Stimulated activated CD8-positive, alpha-beta memory T cell treated with anti-CD3 and anti-CD28 coated beads, Interleukin-4, amount 100 ng/mL, for 4 hours (primary cell): ENCODE measurements at places on chromosomes 16 and 17.

DNA sequence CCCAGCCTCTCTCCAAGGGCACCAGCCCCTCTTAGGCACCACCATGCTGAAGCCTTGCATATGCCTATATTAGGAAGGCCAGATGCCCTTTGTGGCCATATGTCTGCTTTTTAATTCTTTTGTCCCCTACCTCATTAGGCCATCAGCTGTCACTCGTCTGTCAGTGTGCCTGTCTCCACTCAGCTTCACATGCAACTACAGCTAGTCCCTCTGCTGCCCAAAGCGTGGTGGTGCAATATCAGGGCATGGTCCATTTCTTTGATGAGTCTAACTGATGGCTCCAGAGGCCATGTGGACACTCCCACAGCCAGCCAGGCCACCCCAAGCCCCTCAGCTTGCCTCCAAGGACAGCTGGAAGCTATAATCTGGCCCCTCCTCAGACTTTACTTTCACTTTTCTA lies 36.3 kb downstream of the MYO18A start:
- no peak for DNase-seq

DNA sequence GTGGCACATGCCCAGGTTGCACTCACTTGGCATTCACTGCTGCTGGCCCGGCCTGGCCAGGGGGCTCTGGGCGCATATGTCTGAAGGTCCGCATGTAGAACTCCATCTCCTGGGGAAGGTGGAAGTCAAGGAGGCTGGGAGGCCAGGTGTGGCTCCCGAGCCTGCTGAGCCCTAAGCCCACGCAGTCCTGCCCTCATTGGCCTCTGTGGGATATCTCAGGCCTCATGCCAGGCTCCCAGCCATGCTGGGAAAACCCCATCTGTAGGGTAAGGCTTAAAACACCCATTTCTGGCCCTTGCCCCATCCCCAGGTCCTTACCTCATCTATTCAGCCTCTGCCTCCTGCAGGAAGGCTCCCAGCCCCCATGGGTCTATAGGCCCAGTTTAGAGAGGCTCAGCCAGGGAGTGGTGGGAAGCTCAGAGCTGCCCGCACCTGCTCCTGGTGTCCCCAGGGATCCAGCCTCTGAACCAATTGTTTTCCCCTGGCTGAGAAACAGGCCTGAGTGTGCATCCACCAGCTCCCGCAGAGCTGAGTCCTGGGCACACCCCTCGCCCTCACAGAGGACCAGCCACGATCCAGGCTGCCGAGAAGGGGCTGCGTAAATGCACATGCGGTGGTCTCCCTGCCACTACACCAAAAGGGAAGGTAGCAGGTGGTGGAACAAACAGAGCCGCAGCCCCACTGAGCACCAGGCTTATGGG lies 2.3 kb upstream of the TPPP3 start:
- no peak for DNase-seq

DNA sequence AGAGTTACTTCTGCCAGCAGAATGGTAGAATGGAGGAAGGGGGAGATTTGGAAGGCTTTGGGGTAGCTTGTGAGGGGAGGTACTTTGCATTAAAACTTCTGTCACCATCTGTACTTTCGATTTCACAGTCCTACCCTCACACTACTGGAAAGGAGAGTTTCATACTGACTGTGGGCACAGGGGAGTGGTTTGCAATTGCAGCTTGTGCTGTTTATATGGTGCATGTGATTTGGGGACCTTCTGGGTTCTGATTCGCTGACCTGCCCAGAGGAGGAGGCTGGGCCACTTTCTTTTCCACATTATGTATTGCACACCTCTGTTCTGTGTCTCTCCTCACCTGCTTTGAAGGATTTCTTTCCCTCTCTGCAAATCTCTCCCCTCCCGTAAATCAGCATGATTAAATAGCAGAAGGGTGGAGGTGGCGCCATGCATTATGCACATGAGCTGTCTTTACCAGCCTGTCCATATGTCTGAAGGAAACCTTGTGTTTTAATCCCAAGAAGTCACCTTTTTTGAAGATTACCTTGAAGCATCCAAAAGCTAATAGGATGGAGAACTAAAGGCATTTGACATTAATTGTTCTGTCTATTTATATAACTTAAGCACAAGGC lies 90.9 kb downstream of the RBFOX1 start:
- DNase-seq, result no peak

DNA sequence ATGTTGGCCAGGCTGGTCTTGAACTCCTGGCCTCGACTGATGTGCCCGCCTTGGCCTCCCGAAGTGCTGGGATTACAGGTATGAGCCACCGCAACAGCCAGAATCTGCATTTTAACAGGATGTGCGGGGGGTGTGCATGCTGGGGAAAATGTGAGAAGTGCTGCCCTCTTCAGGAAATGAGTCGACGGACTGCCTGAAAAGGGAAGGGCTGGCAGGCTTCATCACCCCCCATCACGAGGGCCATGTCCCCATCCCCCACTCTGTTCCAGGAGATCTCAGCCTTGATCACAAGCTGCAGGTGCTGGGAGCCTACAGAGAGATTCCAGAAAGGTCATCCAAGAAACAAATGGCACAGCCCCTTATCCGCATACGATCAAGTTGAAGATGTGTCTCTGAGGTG lies 195.3 kb upstream of the RPL38 start:
- DNase-seq, result no peak

DNA sequence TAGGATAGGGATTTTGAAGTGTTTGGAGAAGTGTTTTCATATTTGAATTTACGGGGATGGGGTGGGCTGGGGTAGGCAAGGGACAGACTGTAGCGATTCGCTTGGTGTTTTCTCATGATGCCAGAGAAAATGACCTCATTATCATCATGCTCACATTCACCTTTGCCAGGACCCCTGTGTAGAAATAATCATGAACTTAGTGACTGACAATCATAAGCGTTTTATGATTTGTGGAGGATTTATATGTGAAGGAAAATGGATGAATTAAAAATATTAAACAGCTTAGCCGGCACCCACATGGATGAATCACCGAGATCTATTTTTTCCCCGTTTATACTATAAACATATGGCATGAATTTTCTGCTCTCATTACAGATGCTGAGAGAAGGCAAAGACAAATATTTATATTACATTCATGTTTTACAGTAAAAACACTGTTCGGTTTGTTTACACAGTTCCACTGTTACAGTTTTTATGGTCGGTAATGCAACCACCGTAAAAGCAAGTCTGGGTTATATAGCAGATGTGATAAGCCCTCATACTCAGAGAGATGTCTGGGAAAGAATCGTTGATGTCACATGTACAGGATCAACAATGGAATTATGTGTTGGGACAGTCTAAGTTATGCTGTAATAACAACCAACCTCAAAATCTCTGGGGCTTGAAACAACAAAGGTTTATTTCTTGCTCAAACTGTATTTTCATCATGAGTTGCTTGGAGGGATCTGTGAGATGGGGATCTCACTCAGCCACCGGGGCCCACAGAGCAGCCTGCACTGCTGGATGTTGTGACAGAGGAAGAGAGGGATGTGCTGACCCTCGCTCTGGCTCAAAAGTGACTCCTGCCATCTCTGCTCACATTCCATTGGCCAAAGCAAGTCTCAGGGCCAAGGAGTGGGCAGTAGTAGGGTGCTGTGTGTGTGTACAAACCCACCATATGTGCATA lies 85.1 kb downstream of the WWOX start:
- DNase-seq, result no peak

GRCh38 chr16:25783226-25783625 lies 91.5 kb downstream of the HS3ST4 start:
- DNase-seq, result no peak

GRCh38 chr17:78001612-78002011 lies 43.1 kb downstream of the TNRC6C start:
- DNase-seq, result no peak

DNA sequence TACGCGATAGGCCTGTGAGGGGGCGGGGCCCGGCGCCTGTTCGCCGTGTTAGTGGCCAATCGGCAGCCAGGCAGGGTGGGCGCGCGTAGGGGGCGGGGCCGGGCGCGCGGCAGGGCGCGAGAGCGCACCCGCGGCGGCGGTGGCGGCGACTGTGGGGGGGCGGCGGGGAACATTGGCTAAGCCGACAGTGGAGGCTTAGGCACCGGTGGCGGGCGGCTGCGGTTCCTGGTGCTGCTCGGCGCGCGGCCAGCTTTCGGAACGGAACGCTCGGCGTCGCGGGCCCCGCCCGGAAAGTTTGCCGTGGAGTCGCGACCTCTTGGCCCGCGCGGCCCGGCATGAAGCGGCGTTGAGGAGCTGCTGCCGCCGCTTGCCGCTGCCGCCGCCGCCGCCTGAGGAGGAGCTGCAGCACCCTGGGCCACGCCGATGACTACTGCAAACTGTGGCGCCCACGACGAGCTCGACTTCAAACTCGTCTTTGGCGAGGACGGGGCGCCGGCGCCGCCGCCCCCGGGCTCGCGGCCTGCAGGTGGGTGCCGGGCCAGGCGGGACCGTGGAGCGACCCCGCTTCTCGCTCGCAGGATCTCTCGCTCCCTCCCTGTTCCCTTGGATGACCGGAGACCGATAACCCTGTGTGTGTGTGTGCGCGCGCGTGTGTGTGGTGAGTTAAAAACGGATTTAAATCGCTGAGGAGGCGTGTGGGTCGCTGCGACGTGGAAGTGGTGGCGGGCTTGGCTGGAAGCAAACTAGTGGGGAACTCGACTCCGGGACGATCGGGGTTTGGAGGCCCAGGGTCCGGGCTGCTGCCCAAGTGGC lies at the start of gene NFATC3:
NFATC3 (plus strand) TSS at position 112 of the 813 bp plus-strand sequence; CDS start at position 424, 312 bp downstream.
- peak; percentile 96 for DNase-seq

DNA sequence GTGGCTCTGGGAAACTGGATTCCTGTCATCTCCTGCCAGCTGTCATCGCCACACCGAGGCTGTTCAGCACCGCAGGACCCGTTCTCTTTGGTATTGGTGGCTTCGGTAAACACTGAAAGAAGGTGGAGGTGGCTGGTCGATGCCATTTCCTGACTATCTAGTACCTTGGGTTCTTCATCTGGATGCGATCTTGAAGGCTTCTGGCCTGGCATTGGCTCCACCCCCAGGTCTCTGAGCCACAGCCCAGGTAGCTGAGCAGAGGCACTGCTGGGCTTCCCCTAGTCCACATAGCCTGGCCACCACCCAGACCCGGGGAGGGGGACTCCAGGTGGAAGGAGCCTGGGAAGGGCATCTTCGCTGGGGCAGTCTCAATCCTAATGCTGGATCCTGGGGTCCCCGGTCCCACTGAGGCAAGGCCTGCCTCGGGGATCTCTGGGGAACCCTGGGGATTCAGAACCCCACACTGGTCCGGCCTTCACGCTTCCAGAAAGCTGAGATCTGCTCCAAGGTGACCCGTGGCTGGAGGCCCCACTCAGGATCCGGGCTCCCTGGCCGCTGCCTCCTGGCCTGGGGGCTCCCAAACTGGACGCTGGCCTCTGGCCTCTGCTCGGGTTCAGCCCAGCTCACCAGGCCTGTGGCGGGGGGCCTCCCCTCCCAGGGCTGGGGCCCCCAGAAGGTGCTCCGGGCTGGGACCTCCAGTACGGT lies 1.8 kb downstream of the C16orf54 start:
- DNase-seq, result no peak

DNA sequence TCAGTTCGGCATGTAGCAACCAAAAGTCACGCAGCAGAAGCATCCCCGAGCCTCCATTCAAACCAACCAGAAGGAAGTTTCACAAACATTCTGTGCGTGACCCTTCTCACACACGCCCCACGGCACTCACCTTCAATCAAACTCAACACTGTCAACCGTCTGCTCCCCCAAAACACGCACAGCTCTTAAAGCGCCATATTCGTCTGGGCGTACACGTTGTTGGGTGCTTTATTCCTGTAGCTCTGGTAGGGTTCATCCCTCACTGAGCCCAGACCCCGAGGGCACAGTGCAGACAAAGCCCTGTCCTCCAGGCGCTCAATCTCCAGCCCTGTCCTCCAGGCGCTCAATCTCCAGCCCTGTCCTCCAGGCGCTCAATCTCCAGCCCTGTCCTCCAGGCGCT lies 2.2 kb downstream of the RAB40B start:
- DNase-seq, result no peak

DNA sequence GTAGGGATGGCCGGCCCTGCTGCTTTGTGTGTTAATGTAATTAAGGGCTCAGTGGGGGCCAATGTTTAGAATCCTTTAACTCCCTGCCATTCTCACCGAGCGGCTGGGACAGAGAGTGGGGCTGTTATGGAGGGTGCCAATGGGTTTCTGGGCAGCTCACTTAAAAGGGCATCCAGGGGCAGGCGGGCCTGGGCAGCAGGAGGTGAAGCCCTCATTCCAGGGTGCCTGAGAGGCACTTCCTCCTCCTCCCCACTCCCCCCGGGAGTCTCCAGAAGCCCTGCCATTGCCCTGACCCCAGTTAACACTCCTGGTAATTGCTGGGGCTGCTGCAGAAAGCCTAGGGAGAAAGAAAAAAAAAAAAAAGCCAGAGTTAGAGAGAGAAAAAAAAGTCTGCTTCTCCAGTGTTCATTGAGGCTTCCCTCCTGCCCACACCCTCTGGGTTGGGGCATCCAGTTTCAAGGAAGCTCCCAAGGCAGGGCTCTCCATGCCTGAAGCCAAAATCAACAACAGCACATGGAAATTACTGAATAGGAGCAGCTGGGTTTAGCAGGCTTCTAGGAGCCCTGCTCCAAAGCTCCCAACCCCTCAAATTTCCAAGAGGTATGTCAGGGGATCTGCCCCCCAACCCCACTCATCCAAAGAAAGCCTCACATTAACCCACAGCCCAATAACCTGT lies 28.0 kb downstream of the CUEDC1 start:
- no peak for DNase-seq

DNA sequence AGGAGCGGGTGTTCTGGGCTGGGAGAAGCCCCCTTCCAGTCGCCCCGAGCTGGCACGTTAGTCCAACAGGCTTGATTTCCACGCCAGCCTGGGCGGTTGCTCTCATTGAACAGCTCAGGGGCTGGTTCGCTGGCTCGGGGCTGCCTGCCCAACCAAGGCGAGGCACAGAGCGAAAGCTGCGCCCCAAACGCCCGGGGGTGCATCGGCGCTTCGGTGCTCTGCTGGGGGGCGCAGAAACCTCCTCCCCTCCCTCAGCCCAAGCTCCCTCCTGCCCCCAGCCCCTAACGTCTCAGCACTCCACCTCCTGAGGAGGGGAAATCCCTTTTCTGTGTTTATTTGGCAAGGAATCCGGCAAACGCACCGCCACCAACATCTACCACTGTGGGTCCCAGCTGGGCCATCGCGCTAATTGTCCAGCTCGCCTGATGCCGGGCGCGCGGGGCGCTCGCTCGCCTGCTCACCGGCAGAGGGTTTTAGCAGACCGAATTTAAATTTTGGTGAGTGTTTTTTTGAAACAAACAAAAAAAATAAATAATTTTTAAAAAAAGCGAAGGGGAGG lies 29.5 kb upstream of the RBFOX1 start:
- no peak for DNase-seq

GRCh38 chr16:71293919-71294318 lies 4.7 kb upstream of the CMTR2 start:
- DNase-seq, result no peak

GRCh38 chr17:35752471-35752870 lies 568 bp downstream of the GAS2L2 start:
- no peak for DNase-seq
